ENCODE measurements at places on chromosomes 2 and 18. TPM values are rescaled to one million over a fixed set of nuclear protein-coding genes. Genes with fewer than 3 reads are reported as not detected.

NEU2 gene
- total RNA-seq: not detected

HOXD13 gene
- not detected for total RNA-seq

RHBDD1 gene
- 21.9 TPM for total RNA-seq

SCYGR2 gene
- total RNA-seq: not detected

SPC25 gene
- total RNA-seq: not detected

ZSWIM2 gene
- not detected for total RNA-seq

DNA sequence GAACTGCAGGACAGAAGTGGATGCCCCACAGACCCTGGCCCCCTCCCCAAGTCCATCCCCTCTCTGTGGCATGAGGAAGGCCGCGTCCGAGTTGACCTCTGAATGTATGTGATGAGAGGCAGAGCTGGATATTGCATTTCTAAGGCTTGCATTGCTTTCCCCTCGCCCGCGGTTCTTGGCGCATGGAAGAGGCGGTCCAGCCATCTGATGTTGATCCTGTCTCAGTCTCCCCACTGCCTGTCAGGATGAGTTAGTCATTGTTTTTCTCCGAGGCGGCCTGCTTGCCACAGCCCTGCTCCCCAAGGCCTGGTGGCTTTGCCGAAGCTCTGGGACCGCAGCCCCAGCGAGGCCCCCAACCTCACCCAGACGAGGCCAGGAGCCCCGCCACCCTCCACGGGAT lies 88.6 kb downstream of the SMAD7 start:
- H3K4me1 ChIP-seq: peaks cover 3% of the 10 kb centered on the region
- H3K27ac ChIP-seq: no peak overlapping the region
- no peak for DNase-seq
- H3K27me3 ChIP-seq: no peaks in the 10 kb centered on the region
- H3K4me3 ChIP-seq: no peak overlapping the region
- H3K36me3 ChIP-seq: peaks cover 49% of the 10 kb centered on the region

DNA sequence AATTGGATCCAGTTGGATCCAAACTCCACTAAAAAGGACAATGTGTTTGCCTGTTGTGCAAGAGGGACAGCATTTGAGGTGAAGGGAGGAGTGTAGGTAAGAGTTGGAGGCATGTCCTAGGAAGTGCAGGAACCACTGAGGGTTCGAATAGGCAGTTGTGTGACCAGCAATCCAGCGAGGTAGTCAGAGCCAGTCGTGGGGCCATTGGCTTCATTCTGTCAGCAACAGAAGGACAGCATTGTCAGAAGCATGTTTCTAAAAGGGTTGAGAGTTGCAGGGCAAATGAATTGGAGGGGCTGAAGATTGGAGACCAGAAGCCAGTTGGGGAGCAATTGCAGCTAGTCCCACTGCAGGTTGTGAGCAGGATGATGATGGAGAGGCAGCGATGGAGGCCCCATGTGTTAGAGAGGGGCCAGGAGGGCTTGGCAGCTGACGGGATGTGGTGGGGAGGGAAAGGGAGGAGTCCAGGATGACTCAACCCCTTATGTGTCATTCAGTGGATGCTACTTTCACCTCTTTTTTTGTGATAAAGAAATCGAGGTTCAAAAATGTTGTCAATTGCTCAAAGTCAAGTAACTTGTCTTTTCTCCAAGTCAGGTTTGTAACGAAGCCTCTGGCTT lies 96.7 kb upstream of the SIX3 start:
- H3K36me3 ChIP-seq: no peaks in the 10 kb centered on the region
- H3K27me3 ChIP-seq: no peaks in the 10 kb centered on the region
- no peak overlapping the region for H3K4me3 ChIP-seq
- H3K4me1 ChIP-seq: no peaks in the 10 kb centered on the region
- DNase-seq: peak; percentile 86
- no peak overlapping the region for H3K27ac ChIP-seq

- DNase-seq: no peak
- no peaks in the 10 kb centered on the region for H3K27me3 ChIP-seq
- H3K4me3 ChIP-seq: no peak overlapping the region
- no peaks in the 10 kb centered on the region for H3K36me3 ChIP-seq
Measured at GRCh38 chr2:111100087-111100764, 20.5 kb upstream of the BCL2L11 start.

DNA sequence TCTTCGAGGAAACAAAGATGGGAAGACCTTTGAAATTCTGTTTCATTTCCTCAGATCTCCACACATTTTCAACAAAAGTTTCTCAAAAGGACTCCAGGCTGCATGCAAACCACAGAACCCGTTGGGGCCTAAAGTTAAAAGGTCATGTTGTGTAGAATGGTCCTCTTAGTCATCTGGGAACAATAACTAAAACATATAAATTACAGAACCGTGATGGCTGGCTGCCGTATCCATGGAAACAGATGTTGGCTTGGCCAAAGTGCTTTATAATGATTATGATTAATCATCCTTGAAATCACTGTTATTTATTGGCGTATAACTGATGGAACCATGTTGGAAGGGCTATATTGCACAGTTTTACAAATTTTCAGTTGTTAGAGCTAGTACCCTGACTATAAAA lies 182.8 kb upstream of the CRIM1 start:
- H3K27ac ChIP-seq: no peak overlapping the region
- H3K4me1 ChIP-seq: no peaks in the 10 kb centered on the region
- H3K27me3 ChIP-seq: no peaks in the 10 kb centered on the region
- no peak overlapping the region for H3K4me3 ChIP-seq
- no peak for DNase-seq

GRCh38 chr2:239331560-239331959 lies 69.3 kb downstream of the HDAC4 start:
- DNase-seq: no peak
- H3K4me1 ChIP-seq: peaks cover 82% of the 10 kb centered on the region
- H3K36me3 ChIP-seq: no peaks in the 10 kb centered on the region
- H3K27me3 ChIP-seq: no peaks in the 10 kb centered on the region

DNA sequence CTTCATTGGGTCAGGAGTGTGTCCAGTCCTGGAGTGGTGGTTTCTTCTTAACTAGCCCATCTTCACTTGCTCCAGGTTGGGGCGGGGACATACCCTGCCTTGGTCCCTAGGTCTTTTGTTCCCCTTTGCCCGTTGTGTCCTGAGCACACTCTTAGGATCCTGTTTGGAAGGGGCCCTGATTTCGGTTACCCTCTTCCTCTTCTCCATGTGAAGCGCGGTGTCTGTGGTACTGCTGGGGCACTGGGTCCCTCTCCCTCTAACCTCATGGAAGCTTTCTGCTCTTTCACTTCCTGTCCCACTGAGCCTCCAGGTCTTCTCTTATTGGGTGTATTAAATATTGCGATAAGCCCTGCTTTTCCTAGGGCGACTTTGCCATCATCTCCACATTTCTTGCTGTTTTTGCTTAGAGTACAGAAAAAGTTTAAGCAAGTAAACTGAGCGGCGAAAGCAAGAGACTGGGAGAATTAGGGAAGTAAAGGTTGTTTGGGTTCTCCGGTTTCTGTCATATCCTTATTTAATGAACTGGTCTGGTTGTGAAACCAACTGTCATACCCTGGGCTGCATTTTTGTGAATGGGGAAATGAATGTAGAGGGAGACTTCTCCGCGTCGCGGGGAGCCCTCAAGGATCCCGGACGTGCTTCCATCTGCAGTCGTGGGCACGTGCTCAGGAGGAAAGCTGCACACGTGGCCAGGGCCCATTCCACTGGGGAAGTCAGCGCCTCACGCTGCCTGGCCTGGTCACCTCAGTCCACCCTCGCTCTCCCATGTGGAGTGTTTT lies 73.8 kb upstream of the B3GNT7 start:
- DNase-seq: no peak
- peaks cover 6% of the 10 kb centered on the region for H3K4me1 ChIP-seq
- peak overlapping the region; percentile 53 for H3K27ac ChIP-seq

GRCh38 chr18:8229787-8230186 lies 379.4 kb upstream of the RAB12 start:
- H3K36me3 ChIP-seq: no peaks in the 10 kb centered on the region
- no peaks in the 10 kb centered on the region for H3K27me3 ChIP-seq
- DNase-seq: no peak
- H3K4me1 ChIP-seq: no peaks in the 10 kb centered on the region
- H3K27ac ChIP-seq: no peak overlapping the region
- H3K4me3 ChIP-seq: no peak overlapping the region

DNA sequence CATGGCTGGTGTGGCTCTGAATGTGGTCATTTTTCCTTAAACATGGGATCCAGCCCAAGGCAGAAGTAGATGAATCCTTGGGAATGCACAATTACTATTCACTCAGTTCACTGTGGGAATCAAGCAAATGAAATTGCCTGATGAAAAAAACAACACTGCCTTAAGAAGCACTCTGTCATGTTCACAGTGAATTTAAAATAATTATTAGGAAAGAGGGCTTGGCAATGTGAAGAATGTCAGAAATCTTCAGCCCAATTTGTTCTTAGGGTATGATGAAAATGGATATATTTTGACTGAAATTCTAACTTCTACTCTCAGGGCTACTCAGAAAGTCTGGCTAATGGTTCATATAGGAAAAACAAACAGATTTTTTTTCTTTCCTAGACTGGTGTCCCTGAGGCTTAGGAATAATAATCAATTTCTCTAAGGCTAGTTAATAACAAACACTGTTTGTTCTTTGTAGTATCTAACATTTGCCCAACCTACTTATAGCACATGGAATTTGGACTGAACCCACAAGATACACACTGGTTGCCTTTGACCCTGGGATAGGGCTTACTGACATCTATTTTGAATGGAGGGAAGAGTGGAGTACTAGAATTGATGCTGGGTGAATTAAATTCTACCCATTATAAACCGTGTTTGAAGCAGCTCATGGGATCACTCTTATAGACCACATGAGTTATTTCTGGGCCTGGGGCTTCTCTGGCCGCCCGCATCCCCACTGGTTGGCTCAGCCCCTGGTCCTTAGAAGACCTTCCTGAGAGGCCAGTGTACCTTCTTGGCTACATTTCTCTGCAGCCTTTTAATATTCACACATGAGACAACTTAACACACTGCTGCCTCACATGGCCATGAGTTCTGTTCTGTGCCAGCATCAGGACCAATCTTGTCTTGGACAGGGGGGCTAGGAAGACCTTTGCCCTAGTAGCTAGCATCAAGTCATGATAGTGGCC lies 8.3 kb upstream of the MRPL33 start:
- no peaks in the 10 kb centered on the region for H3K27me3 ChIP-seq
- no peak overlapping the region for H3K4me3 ChIP-seq
- no peaks in the 10 kb centered on the region for H3K36me3 ChIP-seq
- no peak overlapping the region for H3K27ac ChIP-seq
- H3K4me1 ChIP-seq: peaks cover 10% of the 10 kb centered on the region

DNA sequence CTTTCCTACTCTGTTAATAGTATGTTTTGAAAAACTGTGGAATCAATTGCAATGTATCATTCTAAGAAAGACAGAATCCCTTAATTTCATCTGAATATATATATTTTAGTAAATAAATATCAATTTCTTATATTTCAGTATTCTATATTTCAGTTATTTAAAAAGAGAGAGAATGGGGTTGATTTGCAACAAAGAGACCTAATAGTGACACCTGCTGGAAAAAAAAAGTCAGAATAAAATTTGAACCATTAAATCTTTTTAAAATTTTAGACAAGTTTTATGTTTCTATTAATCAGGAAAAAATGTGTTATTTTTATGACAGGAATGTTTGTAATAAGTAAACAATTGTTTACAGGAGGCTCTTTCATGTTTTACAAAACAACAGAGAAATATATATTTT lies 20.7 kb upstream of the CCNT2 start:
- DNase-seq: no peak
- H3K4me3 ChIP-seq: no peak overlapping the region
- H3K27ac ChIP-seq: no peak overlapping the region
- H3K27me3 ChIP-seq: no peaks in the 10 kb centered on the region
- H3K4me1 ChIP-seq: no peaks in the 10 kb centered on the region

- no peak overlapping the region for H3K27ac ChIP-seq
- no peak overlapping the region for H3K4me3 ChIP-seq
- H3K27me3 ChIP-seq: no peaks in the 10 kb centered on the region
- no peak for DNase-seq
Measured at GRCh38 chr18:48022531-48023329, 92.3 kb upstream of the SMAD2 start.

DNA sequence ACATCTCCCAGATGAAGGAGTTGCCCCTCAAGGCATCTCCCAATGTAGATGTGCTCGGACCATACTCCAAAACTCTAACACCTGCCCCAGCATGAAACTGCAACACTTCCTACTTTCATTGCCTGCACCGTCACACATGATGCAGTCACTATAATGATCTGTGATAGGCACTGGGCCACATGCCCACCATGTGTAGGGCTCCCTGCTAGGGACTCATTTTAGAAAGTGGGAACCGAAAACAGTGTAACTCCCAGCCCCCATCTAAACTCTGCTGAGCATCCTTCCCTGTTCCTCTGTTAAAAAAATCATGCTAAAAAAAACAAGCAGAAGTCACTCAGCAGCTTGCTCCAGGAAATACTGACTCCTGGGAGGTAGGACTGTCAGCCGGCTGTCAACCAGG lies 496.1 kb upstream of the RAB6C start:
- DNase-seq: no peak
- no peak overlapping the region for H3K4me3 ChIP-seq
- no peak overlapping the region for H3K27ac ChIP-seq

GRCh38 chr2:237723602-237724001 lies 75.0 kb upstream of the RBM44 start:
- peaks cover 6% of the 10 kb centered on the region for H3K36me3 ChIP-seq
- no peaks in the 10 kb centered on the region for H3K27me3 ChIP-seq
- no peak overlapping the region for H3K4me3 ChIP-seq
- H3K4me1 ChIP-seq: peaks cover 76% of the 10 kb centered on the region

DNA sequence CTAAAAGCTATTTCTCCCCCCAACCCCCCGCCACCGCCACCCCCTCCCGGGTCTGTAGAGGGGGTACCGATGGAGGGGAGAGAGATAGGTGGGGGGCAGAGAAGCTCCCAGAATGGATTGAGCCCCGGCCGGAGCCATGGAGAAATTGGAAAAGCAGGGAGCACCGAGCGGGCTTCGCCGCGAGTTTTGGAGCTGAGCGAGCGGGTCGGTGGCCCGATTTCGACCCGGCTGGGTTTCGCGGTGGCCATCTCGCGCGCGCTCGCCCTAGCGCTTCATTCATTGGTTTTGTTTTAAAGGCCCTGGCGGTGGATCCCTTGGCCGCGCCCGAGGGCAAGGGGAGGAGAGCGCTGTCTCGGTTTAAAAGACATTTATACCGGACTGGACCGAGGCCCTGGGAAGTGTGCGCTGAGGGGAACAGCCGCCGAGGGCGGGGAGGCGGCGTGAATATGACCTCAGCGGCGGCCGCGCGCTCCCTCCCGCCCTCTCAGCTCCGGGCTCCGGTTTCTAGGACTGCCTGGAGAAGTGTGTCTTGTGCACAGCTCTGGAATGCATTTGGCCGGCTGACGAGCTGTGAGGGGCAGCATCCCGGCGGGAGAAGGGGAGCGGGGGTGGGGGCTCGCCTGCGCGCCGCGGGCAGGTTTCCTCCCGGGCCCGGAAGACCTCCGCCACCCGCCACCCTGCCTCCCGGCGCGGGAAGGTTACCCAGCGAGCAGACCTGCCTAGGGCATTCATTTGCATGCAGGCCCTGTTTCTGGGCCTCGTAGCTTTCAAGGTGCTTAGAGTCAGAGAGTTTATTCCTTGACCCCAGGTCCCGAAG lies 1.7 kb upstream of the SMAD7 start:
- peak overlapping the region; percentile 98 for H3K27ac ChIP-seq
- peaks cover 49% of the 10 kb centered on the region for H3K4me1 ChIP-seq
- no peaks in the 10 kb centered on the region for H3K36me3 ChIP-seq
- H3K27me3 ChIP-seq: no peaks in the 10 kb centered on the region
- DNase-seq: no peak

- no peaks in the 10 kb centered on the region for H3K27me3 ChIP-seq
- no peak overlapping the region for H3K27ac ChIP-seq
- H3K36me3 ChIP-seq: no peaks in the 10 kb centered on the region
Measured at GRCh38 chr2:64062840-64063239, 43.6 kb upstream of the VPS54 start.
